Activated T-cell treated with anti-CD3 and anti-CD28 coated beads for 4 hours (primary cell): ENCODE measurements at places on chromosomes 11 and 22.

- DNase-seq: no peak
Observed at GRCh38 chr22:39237318-39238100, 7.3 kb downstream of the PDGFB start.

- no peak for DNase-seq
Observed at GRCh38 chr22:28939932-28940331, 56.6 kb downstream of the ZNRF3 start.

- no peak for DNase-seq
Observed at GRCh38 chr22:38452373-38453065, 2.5 kb downstream of the KCNJ4 start.

GRCh38 chr11:4032097-4032496 is 62.5 kb upstream of the RRM1 start:
- DNase-seq: no peak

GRCh38 chr11:75349521-75350116 is 1.8 kb downstream of the ARRB1 start:
- DNase-seq: no peak

- DNase-seq: no peak
Observed at GRCh38 chr11:4576880-4577279, 4.7 kb upstream of the OR52I2 start.

DNA sequence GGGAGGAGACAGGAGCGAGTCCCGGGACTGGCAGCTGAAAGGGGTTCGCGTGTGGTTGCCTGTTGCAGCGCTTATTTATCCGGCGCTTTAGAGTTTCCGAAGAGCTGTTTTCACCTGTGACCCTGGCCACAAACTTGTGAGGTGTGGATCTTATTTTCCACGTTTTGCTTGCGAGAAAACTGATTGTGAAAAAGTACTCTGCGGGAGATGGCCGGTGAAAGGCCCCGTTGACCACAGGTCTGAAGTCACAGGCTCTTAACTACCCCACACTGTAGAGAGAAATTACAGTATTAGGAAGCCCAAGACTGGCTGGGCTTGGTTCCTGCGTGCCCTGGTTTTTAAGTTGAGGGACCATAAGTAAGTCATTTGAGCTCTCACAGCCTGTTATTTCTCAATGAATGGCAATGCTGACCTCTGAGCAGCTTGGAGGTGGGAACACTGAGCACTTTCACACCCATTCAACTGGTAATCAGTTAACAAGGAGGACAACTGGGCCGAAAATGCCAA is 379 bp upstream of the RAB38 start:
- DNase-seq: no peak

GRCh38 chr11:12052676-12053605 is 44.5 kb upstream of the DKK3 start:
- DNase-seq: no peak

DNA sequence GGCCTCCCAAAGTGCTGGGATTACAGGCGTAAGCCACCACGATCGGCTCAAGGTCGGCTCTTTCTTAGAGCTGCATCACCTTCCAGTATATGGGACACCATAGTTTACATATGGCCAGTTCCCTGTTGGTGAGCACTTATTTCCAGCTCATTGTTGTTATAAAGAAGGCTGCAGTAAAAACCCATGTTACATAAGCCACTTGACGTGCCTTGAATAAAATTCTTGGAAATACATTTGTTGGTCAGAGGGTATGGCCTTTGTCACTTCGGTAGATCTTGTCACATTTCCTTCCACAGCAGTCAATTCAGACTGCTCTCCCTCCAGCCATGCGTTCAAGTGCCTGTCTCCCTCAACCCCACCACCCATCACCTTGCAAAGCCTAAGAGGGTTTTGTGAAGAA is 92.9 kb downstream of the PRR5L start:
- DNase-seq: no peak

DNA sequence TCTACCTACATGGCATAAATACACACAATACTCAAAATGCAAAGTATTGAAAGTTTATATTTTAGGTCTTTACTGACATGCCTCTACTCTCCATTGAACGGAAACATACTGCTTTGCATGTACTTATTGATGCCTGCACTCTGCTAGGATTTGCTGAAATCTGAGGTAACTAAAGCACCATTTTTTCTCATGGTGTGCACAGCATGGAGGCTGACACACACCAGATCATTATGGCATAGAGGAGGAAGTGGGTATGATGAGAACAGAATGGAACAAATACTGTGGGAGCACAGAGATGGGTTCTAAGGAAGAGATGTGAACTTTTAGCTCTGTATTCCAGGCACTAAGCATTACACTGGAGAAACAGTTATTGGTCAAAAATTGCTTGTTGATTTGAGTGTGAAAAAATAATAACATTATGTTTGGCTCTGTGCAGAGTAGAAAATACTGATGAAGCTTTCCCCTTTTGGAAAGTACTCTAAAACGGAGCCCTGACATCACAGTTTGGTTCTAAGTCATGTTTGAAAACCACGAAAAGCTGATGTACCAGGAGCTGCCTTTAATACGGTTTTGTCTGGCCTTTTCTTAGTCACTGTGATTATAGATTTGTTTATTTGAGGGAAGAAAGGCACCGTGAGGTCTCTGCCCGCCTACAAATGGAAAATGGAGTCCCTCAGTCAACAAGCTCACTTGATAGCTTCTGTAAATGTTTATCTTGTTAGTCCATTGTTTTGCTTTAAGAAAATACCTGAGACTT is 5.6 kb downstream of the OR52R1 start:
- no peak for DNase-seq

GRCh38 chr11:112292785-112293407 is 32.2 kb upstream of the PLET1 start:
- DNase-seq: no peak

- no peak for DNase-seq
Observed at GRCh38 chr11:71355281-71355680, 92.9 kb downstream of the DHCR7 start.

GRCh38 chr11:62116451-62116850 is 7.4 kb upstream of the INCENP start:
- no peak for DNase-seq

- no peak for DNase-seq
Observed at GRCh38 chr11:133082453-133082781, 449.9 kb downstream of the OPCML start.

GRCh38 chr22:48144318-48144717 is 1381.9 kb downstream of the TBC1D22A start:
- DNase-seq: no peak

GRCh38 chr11:45880772-45881570 is 4.5 kb upstream of the MAPK8IP1 start:
- no peak for DNase-seq

- no peak for DNase-seq
Observed at GRCh38 chr11:95913830-95914615, 9.9 kb downstream of the MTMR2 start.

- no peak for DNase-seq
Observed at GRCh38 chr11:76782531-76783293, 444 bp upstream of the TSKU start.

DNA sequence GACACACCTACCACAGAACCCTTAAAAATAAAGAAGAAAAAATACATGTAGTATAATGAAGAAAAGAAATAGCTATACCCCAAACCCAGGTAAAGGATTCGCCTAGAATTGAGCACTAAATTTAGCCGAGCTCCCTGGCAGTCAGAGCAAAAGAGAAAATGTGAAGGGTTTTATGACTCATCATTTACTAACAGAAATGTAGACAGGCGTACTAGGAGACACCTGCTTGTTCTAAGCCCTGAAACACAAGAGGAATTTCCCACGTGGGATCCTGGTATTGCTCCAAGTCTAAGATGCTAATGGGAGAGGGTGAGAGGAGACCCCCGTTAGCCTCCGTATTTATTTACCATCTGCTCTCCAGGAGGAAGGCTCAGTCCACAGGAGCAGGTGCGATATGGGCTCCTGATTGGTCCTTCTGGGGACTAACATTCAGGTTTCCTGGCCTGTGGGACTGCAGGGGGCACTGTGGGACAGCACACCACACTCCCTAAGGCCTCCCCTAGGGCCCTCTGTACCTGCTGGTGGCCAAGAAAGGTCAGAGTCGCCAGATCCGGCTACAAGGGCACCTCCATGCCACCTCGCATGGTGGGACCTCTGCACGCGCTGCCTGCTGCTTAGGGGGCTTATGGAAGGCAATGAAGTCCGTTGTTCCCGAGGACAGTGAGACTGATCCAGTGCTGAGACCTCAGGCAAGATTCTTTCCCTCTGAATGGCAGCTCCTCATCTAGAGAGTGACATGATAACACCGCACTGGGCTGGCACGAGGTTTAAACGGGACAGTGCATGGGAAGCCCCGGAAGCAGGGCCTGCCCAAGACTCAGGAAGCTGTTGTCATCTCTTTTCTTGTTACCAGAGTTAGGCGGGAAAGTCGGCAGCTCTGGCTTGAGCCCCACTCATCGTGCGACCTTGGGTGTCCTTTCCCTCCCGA is 25.8 kb downstream of the KCNC1 start:
- no peak for DNase-seq

- no peak for DNase-seq
Observed at GRCh38 chr11:3380706-3381545, 2.0 kb upstream of the ZNF195 start.

- DNase-seq: no peak
Observed at GRCh38 chr11:94504689-94505293, 7.5 kb upstream of the C11orf97 start.

GRCh38 chr11:76119779-76120178 is 86.5 kb downstream of the WNT11 start:
- DNase-seq: no peak

- DNase-seq: no peak
Observed at GRCh38 chr11:120554766-120555432, 43.4 kb downstream of the GRIK4 start.

DNA sequence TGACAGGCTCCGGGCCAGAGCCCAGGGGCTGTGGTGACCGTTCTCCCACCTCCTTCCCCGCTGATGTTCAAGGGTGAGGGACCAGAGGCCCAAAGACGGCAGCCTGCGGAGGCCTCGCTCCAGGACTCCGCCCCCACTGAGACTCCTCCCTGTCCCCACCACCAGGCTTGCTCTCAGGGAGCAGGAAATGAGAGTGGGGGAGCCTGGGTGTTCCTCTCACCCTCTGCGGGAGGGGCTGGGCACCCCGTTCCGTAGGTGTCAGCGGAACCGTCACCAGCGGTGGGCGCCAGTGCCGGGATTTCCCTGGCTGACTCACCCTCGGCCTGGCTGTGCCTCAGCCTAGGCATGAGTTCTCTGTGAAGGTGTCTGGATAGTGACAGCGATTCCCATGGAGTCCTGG is 15.7 kb downstream of the DAGLA start:
- peak; percentile 89 for DNase-seq

DNA sequence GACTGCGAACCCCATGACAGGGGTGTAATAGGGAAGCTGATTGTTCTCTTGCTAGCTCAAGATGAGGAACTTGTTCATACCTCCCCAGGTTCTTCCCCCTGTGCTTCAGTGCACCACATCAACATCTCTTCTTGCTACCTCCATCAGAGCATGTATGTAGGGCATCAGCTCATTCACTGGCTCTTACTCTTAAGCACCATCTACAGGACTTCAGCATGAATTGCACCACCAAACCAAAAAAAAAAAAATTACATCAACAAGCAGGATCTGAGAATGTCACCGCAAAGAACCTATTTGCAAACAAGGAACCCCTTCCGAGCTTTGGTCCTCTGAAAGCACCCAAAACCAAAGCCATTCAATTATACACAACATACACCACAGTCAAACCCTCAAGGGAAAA is 2226.5 kb upstream of the RAG2 start:
- DNase-seq: no peak

- DNase-seq: no peak
Observed at GRCh38 chr11:75652936-75653335, 15.9 kb downstream of the MAP6 start.
